Fibroblast of gingiva (primary cell): ENCODE measurements at places on chromosomes 11 and 22.

DNA sequence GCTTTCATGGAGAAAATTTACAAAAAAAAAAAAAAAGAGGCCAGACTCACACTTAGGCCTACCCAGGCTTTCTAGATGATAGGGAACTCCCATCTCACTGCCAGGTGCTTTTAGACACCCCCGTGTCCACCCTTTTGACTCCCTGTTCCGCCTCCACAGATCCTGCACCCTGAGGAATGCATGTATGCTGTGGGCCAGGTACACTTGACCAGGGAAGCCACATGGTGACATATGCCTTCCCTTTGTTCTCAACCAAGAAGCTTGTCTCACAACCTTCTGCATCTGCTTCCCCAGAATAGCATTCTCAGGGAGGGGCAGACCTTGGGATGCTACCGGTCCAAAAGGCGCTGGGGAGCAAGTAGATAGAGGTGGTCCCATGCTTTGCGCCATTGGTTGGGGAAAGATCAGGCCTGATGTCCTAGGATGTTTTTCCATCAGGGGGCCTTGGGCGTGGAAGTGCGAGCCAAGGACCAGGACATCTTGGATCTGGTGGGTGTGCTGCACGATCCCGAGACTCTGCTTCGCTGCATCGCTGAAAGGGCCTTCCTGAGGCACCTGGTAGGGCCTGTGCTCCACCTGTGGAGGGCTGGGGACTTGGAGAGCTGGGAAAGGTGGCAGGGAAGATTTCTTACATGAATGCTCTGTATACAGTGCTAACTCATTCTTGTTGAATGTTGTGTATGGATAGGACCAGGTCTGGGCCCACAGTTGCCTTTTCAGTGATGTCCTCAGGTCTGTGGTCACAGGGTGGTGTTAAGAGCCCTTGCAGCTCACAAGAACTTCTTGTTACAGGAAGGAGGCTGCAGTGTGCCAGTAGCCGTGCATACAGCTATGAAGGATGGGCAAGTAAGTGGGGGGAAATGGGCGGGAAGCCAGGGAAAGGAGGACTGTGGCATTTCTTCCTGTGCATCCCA is 7.5 kb downstream of the HMBS start:
- no peak for DNase-seq

GRCh38 chr11:83035070-83035854 is 36.4 kb downstream of the RAB30 start:
- DNase-seq, result peak; percentile 72

GRCh38 chr22:38927033-38927781 is 30.2 kb upstream of the APOBEC3A start:
- peak; percentile 26 for DNase-seq

- no peak for DNase-seq
Observed at GRCh38 chr11:46422588-46422987, 31.0 kb upstream of the CHRM4 start.

DNA sequence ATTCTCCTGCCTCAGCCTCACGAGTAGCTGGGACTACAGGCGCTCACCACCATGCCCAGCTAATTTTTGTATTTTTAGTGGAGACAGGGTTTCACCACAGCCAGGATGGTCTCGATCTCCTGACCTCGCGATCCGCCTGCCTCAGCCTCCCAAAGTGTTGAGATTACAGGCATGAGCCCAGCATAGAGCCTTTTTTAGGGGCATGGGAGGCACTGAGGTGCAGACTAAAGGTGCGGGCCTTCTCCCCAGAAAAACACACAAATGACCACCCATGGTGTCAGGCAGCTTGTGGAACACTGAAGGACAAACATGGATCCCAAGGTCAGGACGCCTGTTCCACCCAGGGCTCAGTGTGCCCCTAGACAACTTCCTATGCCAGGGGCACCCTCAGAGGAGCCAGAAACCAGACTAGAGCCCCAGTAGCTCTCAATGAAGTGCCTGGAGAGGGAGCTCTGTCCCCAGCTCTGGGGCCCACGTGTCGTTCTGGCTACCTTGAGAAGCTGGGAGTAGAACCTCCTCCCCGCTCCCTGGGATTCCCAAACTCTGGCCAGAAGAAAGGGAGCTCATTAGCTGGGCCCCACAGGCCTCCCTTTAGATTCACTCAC is 21.2 kb upstream of the CD5 start:
- DNase-seq, result no peak

DNA sequence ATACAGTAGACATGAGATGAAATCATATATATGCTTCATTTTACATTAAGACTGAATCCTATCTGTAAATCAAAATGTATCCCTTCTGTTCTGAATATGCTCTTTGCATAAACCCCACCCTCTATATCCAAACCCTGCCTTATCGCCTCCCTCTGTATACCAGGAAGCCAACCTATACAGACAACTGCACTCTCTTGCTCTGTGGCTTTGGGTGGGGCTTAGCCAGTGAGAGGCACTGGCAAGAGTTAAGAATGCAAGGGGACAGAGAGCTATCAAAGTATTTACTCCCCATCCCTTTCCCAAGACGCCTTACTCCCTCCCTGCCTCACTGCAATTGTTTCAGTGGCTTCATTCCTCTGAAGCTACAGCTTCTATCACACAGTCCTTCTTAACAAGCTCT is 309.8 kb downstream of the TTC28 start:
- DNase-seq, result no peak

GRCh38 chr11:67416416-67417335 is 1.2 kb downstream of the CARNS1 start:
- DNase-seq, result peak; percentile 19

- no peak for DNase-seq
Observed at GRCh38 chr11:46846510-46846830, 390 bp upstream of the CKAP5 start.

- no peak for DNase-seq
Observed at GRCh38 chr11:92104349-92104748, 120.3 kb upstream of the FAT3 start.

- no peak for DNase-seq
Observed at GRCh38 chr22:49305214-49305965, 522.3 kb downstream of the BRD1 start.

DNA sequence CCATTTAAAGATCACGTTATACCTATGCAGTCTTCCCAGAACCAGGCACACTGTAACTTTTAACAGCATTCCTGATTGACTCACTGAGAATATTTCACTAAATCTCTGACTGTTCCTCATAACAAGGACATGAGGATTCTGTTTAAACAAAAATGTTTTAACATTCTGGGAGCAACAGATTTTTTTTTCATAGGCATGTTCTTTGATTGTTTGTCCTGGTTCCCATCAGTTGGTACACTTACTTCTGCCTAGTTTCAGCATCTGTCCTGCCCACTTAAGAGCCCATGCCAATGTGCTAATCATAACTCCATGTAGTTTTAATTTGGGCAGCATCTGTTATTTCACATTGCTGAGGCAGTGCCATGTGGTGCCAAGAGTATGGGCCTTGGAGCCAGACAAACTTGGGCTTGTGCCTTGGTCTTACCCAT is 138.5 kb upstream of the CTSC start:
- DNase-seq, result peak; percentile 93

DNA sequence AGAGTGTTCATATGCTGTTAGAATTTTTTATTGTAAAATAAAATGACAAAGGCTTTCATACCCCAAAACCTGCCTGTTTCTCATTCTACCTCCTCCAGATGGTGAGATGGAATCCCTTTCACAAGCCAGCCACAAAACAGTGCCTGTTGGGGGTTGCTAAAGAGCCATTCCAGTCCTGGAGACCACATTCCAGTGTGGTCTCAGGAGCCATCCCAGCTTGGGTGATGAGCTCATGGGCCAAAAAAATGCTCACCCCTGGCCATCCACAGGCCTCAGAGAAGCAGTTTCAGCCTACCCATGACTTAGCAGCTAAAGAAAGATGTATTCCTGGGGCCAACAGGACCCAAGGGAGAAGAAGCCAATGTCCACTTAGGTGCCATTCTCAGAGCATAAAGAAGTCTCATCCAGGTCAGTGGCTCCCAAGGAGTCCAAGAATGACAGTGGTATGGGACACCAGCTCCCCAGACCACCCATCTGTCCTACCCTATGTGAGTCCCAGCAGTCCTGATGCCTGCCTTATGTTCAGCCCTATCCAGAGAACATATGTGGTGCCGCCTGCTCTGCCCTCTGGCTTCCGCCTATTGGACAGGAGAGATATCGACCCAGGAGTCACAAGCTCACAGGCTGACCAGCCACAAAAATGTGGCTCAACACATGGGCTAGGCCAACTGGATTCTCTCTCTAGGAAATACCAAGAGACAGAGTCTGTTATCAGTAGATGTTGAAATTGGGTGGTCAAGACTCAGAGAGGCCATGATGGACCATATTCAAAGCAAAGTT is 26.4 kb downstream of the C11orf91 start:
- peak; percentile 21 for DNase-seq

DNA sequence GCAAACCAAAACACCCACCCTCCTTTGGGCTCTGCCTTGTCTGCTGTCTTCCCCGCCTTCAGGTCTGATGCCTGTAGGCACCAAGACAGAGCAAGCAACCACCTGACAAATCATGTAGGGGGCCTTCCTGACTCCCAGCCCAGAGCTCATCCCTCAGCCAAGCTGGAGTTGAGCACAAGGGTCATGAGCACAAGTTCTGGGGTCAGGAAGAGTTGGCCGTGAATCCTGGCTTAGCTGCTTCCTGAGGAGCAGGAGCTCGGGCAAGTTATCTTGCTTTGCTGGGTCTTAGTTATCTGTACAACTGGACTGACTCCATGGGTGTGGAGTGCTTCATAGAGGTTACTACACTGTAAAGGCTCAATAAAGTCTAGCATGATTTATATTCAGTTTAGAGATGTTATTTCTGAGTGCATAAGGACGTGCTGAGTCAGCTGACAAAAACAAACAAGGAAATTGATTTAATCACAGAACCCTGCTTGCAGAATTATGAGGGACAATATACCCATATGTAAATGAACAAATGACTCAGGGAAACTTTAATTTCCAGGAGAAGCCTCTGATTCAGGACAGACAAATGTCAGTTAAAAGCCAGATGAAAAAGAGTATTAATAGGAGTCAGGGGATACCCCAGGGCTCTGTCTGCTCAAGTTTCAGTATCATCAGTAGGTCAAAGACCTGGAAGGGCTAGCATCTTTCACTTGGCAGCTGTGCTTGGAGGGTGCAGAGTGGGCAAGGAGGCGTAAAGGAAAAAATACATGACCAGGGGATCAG is 15.0 kb upstream of the APOA1 start:
- peak; percentile 22 for DNase-seq

DNA sequence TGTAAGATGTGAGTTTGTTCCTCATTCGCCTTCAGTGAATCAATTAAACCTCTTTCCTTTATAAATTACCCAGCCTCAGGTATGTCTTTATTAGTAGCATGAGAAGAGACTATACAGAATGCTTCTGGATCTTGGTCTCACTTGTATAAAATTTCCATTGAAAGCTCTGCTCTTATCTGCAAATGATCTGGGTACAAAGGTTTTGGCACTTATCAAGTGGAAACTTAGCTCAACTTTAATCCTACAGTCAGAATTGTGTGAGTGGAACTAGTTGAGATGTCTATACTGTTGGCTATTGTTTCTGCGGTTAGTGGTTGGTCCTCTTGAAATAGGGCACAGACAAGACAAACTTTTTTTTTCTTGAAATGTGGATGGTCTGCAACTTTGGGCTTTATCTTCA is 71.2 kb upstream of the CHORDC1 start:
- no peak for DNase-seq

GRCh38 chr11:117979481-117980211 is 6.5 kb upstream of the IL10RA start:
- no peak for DNase-seq

- DNase-seq, result peak; percentile 45
Observed at GRCh38 chr11:112656772-112657428, 304.3 kb upstream of the NCAM1 start.

- DNase-seq, result peak; percentile 9
Observed at GRCh38 chr22:45200860-45201511, 37.3 kb downstream of the NUP50 start.

DNA sequence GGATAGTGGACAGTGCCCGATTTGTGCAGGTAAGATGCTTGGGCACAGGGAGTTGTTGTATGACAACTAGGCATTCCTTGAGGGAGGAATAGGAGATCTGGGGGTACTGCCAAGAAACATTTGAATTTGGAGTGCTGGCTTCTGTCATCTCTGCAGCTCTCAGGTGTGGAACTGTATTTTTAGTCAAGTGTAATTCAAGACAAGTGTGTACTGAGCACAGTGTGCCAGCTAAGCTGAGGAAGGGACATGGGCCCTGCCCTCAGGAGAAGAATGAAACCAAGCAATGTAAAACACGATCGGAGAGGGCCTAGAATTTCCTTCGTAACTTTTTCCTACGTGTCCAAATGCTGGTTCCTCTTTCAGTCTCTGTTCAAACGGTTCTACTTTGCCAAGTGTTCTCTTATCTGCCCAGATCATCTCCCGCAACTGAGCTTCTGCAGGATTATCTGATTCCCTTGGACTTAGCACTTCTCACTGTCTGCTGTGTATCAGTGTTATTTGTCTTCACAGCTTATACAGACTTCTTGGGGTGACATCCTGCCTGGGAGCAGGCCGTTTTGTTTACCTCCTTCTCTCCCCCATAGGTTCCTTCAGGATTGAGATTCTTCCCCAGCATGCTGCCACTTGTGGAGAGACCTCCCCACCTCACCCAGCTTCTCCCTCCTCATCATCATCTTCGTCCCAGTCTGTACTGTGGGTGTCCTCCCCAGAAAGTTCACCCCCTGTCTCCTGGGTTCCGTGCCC is 27.6 kb downstream of the ART5 start:
- no peak for DNase-seq

GRCh38 chr11:3849297-3849874 is 6.1 kb upstream of the STIM1 start:
- DNase-seq, result peak; percentile 27

GRCh38 chr11:1854949-1855885 is 2.3 kb downstream of the LSP1 start:
- no peak for DNase-seq

- DNase-seq, result no peak
Observed at GRCh38 chr11:100647861-100648260, 39.2 kb upstream of the ARHGAP42 start.

- DNase-seq, result no peak
Observed at GRCh38 chr22:31127181-31127772, 4.5 kb downstream of the INPP5J start.

GRCh38 chr11:22928207-22928917 is 68.1 kb upstream of the CCDC179 start:
- DNase-seq, result no peak

DNA sequence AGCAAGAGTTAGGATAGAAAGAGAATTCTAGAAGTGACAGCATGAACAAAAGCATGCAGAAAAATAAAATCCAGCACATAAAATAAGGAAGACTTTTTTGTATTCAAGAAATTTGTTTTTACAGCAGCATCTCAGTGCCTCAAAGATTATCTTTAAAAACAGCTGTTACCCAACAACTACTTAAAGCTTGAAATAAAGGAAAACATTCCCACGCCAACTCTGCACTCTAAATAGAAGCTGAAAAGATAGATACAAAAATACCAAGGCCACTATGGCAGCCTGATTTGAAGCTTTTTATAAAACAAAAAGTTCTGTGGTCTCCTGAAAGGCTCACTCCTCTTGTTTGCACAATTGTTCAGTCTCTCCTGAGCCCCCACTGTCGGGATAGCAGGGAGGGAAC is 83.6 kb upstream of the LRRC55 start:
- DNase-seq, result no peak
